ENCODE measurements at places on chromosomes 2 and 18. TPM values are rescaled to one million over a fixed set of nuclear protein-coding genes. Genes with fewer than 3 reads are reported as not detected.

DNA sequence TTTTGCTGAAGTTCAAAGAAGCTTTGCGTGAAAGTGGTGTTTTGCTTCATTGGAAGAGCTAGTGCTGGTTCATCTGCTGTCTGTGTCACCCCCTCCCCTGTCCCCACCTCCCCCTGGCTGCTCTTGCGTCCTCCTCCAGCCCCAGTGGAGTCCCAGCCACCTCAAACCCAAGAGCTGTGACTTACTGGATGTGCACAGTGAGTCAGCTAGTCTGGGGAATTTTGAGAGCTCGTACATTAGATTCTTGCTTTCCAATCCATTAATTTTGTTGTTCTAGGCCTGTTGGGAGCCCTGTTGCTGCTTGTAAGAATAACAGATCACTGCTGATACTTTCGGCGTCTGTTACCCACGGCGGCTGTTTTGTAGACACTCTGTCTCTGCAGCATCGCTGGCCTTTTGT is 412.1 kb downstream of the TSN start:
- no peak for DNase-seq

- DNase-seq = peak; percentile 67
Measured at GRCh38 chr18:76801567-76802505, 20.5 kb upstream of the ZNF236 start.

Gene SIGLEC15
- not detected for total RNA-seq

- DNase-seq = no peak
Measured at GRCh38 chr2:11667866-11668637, 1.9 kb downstream of the NTSR2 start.

DNA sequence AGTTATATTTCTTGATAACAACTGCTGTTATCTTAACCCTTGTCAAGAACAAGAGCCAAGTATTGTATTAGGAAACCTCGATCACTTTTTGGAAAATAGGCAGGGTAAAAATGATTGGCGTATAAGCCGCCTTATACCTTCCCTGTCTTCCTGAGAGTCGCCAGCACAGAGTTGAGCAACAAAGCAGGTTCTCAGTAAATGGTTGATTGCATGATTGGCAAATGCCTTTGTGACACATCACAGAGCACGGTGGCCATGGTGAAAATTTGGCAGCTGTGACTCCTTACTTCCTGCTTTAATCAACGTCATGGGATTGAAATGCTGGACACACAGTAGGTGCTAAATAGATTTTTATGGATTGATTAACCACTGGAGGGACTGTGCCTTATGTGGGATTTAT is 3.9 kb upstream of the KLHL29 start:
- DNase-seq = no peak

DNA sequence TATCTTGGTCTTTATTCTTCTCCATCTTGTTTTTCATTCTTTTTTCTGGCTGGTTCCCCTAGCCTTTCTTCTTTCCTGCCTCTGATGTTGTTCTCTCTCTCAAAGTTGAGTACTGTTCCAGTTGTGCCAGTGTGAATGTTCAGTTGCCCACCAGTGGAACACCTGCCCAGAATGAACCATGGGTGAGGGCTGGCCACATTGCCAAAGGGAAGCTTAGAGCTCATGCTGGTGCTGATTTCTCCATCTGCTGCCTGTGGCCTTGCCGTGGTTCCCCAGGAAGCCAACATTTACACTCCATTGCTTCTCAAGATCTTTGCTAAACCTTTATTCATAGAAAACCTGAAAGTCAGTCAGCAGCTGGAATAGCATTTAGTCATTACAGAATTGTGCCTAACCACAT is 99.1 kb upstream of the MC2R start:
- no peak for DNase-seq

GRCh38 chr2:219733106-219733505 is 105.7 kb downstream of the SLC4A3 start:
- no peak for DNase-seq

- DNase-seq = no peak
Measured at GRCh38 chr2:98469862-98470544, 25.3 kb downstream of the INPP4A start.

Gene WDPCP
- total RNA-seq = 8.8 TPM

Gene SAG
- total RNA-seq = not detected

- no peak for DNase-seq
Measured at GRCh38 chr2:34291076-34291475, 692.0 kb upstream of the FAM98A start.

GRCh38 chr18:11392292-11392691 is 217.1 kb upstream of the SLC35G4 start:
- no peak for DNase-seq

DNA sequence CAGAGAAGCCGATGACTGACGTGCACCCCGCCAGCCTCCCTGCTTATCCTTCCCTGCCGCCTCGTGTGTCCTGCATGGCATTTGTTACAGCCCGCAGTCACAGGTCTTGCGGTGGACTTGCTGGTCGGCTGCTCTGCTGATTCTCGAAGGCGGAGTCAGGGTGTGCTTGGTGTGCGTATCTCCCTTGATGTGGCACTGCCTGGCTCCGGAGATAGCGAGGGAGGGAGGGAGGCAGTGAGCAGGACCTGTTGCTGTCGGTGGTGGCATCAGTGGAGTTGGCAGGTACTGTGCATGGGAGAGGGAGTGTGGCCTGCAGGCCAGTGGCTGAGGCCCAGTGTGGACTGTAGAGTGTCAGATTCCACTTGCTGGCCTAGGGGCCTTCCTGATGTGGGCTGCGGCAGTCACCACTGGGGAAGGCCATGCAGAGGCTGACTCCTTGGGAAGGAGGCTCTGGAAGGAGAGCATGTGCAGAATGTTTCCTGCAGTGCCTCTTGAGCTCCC is 198.9 kb downstream of the AGAP1 start:
- no peak for DNase-seq

DNA sequence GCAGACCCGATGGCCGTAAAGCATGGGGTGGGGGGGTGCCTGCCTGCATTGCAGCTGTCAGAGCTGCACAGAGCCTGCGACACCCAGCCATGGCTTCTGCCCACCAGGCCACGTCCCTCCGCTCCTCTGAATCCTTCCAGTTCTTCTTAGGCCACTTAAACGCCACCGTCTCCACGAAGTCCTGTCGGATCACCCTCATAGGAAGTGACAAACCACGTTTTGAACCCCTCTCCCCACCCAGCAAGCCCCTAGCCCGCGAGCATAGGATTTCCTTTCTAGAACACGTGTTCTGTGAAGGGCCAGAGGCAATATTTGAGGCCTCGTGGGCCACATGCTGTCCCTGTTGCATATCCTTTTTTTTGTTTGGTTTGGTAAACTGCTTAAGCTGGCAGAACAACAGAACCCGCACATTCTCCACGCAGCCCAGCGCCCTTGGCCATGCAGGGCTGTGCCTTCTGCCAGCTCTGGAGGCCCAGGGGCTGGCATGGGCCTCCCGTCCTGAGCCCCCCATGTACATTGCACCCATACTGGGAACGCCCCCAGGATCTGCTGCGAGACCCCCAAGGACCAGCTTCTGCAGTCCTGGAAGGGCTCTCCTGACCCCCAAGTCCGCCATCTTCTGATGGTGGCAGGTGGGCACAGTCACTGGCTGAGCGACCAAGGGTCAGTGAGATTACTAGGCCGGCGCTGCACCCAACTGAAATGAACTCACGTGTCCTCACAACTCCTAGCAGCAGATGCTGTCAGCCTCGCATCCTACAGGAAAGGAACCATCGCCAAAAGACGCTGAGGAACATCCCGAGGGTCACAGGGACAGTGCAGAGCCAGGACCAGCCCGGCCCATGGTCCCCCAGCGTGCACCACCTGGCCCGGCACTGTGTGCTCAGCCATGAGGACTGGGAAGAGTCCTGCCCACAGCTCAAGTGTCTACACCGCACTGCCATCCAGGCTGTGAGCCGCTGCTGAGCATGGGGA is 35.1 kb downstream of the ADI1 start:
- no peak for DNase-seq

DNA sequence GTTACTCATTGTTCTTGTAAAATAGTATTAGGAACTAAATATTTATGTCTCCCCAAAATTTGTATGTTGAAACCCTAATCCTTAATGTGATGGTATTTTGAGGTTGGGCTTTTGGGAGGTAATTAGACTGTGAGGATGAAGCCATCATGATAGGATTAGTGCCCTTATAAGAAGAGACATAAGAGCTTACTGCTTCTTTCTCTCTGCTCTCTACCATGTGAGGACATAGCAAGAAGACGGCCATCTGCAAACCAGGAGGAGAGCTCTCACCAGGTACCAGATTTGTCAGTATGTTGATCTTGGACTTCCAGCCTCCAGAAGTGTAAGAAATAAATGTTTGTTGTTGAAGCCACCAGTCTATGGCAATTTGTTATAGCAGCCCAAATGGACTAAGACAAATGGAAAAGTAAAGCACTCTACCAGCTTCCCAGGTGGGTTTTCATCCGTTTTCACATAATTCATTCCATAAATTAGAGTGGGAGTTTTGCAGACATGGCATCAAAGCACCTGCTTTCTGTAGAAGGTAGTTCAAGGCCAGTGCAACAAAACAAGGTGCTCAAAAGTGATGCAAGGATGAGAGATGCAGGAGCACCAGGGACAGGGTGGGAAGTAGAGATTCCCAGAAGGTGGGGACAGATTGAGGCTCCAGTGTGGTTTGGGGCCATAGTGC is 70.7 kb downstream of the MYCN start:
- DNase-seq = no peak

GRCh38 chr18:79384151-79384807 is 11.5 kb upstream of the NFATC1 start:
- DNase-seq = no peak

DNA sequence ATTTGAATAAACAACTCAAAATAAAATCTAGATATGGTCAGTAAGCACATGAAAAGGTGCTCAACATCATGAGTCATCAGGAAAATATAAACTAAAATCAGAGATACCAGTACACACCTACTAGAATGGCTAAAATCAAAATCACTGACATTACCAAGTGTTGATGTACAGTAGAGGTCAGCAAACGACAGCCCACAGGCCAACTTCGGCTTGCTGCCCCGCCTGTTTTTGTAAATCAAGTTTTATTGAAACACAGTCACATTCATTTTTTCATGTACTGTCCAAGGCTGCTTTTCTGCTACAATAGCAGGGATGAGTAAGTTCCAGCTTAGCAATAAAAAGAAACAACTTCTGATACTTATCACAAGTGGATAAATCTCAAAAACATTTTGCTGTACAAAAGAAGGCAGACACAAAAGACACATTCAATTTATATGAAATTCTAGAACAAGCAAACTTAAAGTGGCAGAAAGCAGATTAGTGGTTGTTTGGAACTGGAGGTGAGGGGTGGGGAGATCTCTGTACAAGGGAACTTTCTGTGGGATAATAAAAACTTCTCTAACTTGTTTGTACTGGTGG is 32.1 kb downstream of the TRAK2 start:
- DNase-seq = no peak

Gene MYCN
- not detected for total RNA-seq

DNA sequence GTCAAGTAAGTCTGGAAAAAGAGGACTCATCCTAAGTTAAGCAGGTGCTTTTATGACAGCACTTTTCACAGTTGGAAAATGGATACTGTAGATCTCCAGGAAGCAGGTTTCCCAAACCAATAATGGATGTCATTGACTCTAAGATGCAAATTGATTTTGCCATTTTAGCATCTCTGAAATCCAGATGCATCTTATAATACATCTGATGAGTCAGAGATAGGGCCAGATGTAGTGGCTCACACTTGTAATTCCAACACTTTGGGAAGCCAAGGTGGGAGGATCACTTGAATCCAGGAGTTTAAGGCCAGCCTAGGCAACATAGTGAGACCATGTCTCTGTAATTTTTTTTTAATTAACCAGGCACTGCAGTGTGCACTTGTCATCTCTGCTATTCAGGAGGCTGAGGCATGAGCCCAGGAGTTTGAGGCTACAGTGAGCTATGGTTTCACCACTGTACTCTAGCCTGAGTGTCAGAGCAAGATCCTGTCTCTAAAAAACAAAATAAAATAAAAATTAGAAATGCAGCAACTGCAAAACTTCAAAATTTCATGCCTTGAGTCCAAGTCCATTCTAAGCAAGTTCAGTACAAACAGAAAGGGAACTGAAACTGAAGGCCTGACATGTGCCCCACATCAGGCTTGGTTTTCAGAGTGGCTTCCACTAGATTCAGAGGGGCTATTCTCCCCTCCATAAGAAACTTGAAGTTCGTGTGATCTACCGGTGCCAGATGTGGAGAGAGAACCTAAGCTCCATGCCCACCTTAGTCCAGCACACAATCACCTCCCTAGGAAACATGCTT is 267.8 kb upstream of the NCKAP5 start:
- no peak for DNase-seq

- peak; percentile 80 for DNase-seq
Measured at GRCh38 chr2:46984642-46985476, 69.3 kb upstream of the MCFD2 start.

Data from uterus (tissue), 4 donors.